Mesenchymal stem cell (in vitro differentiated cells and primary cell): ENCODE measurements at places on chromosomes 6 and 20.

- DNase-seq, result no peak
These were observed 226.9 kb downstream of the TBC1D7 start for GRCh38 chr6:13101409-13101808.

- DNase-seq, result no peak
These were observed 121.6 kb downstream of the DHX35 start for GRCh38 chr20:39083761-39084160.

- DNase-seq, result peak; percentile 72
These were observed 4.0 kb downstream of the VARS1 start for GRCh38 chr6:31791324-31792089.

GRCh38 chr6:56699066-56699654, 56.5 kb upstream of the DST start:
- DNase-seq, result peak; percentile 56

DNA sequence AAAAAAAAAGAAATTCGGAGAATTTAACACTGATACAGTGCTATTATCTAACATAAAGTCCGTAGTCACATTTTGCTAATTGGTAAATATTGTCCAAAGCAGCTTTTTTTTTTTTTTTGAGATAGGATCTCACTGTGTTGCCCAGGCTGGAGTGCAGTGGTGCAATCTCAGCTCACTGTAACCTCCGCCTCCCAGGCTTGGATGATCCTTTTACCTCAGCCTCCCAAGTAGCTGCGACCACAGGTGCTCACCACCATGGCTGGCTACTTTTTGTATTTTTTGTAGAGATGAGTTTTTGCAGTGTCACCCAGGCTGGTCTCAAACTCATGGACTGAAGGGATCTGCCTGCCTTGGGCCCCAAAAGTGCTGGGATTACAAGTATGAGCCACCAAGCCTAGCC, 15.9 kb downstream of the MTO1 start:
- DNase-seq, result no peak

DNA sequence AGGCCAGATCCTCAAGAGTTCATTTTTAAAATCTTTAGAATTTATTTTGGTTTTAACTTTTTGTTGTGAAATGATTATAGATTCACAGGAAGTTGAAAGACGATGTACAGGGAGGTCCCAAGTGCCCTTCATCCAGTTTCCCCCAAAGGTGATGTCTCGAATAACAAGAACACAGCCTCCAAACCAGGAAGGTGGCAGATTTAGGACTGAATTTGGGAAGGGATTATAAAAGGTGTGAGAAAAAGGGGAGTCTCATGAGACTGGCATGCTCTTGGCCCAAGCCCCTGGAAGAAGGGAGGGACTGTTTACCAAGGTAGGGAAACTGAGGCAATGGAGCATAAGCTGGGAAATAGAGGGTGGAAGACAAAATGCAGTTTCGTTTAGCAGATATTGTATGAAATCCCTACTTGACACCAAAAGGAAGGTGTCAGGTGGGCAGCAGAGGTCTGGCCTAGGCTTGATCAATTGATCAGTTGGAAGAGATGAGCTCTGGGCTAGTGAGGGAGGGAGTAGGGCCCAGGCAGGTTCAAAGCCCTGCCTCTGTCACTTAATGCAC, 81.2 kb downstream of the BMP7 start:
- DNase-seq, result no peak

DNA sequence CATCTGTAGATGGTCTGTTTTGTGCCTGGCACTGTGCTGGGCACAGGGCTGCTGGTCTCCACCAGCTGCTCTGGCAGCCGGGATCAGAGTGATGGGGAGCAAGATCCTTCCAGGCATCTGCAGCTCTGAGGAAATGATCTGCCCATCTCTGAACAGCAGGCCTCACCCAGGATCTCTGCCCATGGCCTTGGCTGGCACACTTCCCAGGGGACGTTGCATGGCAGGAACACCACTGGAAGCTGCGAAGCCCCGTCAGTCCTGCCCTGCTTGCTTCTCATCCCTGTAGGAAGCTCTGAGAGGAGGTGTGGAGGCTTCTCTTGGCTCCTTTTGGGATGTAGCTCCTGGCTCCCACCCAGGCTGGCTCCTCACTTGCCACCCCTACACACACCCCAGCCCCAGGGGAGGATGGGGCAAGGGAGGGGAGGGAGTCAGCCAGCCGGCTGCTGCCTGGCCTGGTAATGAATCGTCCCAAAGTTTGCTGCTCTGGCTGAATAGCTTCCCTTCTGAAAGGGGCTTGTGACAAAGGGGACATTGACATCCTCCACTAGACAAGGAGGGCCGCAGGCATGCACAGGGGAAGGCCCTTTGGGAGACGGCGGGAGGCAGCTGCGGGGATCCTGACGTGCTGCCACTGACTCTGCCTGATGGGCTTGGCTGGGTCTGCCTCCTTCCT, 108.9 kb downstream of the VEGFA start:
- DNase-seq, result no peak

- peak; percentile 66 for DNase-seq
These were observed 98.9 kb upstream of the ZNF217 start for GRCh38 chr20:53692465-53693067.

DNA sequence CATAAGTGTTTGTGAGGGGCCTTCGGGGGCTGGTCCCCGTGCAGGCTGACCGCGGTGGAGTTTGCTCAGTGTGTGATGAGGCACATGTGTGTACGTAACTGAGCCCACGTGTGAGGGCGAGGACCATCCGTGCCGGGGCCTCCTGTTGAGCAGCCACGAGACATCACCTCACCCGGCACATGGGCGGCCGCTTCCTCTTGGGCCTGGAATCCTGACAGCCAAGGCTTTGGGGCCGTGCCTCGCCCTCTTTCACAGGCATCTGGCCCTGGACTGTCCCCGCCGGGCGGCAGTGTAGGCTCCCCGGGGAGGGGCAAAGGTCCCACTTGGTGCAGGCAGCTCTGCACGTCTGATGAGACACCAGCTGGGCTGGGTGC, 202.3 kb downstream of the DLL1 start:
- DNase-seq, result no peak
